ENCODE measurements at places on chromosomes 6 and 20.

DNA sequence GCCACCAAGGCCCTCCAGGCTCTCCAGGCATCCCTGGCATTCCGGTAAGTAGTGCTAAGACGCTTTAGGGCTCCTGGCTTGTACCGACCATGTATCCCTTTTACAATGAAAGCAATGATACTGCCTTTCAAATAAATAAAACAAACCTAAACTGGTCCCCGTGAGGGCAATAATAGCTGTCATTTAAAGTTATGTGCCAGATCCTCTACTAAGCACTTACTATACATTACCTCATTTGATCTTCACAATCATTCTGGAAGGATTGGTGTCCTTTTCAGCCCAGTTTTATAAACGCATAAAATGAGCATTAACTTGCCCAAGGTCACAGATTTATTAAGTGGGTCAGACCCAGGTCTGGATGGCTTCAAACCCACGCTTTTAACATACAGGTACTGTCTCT is 114.7 kb downstream of the COL9A1 start:
- no peak for DNase-seq

GRCh38 chr6:44255105-44255808 is 2.1 kb downstream of the SLC35B2 start:
- no peak for DNase-seq

- no peak for DNase-seq
Measured at GRCh38 chr20:2108987-2109386, 7.4 kb downstream of the STK35 start.

GRCh38 chr6:159871241-159871640 is 19.5 kb upstream of the MAS1 start:
- no peak for DNase-seq

DNA sequence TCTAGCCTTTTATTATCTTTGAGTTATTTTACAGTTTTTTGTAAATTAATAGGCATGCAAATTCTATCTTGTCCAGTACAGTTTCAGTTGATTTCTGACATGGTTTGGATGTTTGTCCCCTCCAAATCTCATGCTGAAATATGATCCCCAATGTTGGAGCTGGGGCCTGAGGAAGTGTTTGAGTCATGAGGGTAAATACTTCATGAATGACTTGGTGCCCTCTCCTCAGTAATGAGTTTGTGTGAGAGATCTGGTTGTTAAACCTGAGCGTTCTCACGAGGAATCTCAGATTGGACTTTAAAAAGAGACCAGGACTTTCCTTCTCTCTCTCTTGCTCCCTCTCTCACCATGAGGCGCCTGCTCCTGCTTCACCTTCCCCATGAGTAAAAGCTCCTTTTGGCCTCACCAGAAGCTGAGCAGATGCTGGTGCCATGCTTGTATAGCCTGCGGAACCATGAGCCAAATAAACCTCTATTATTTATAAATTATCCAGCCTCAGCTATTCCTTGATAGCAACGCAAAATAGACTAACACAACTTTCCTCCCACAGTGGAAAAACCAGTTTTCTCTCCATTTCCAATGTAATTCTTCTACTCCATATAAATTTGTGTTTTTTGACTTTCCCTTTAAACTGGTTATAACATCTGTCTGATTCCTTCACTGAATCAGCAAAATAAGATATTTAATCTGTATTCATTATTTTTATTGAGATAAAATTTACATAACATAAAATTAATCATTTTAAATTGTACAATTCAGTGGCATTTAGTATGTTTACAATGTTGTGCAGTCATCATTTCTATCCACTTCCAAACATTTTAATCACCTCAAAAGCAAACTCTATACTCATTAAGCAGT is 78.7 kb upstream of the PRSS16 start:
- no peak for DNase-seq

GRCh38 chr6:52416629-52417151 is 3.5 kb upstream of the EFHC1 start:
- peak; percentile 82 for DNase-seq

- no peak for DNase-seq
Measured at GRCh38 chr20:1277529-1278322, 11.6 kb downstream of the SNPH start.

- DNase-seq = no peak
Measured at GRCh38 chr6:53924821-53925422, 130.1 kb downstream of the LRRC1 start.

- no peak for DNase-seq
Measured at GRCh38 chr6:15274692-15275387, 29.0 kb downstream of the JARID2 start.

- no peak for DNase-seq
Measured at GRCh38 chr20:18666803-18667415, 79.1 kb downstream of the DTD1 start.

DNA sequence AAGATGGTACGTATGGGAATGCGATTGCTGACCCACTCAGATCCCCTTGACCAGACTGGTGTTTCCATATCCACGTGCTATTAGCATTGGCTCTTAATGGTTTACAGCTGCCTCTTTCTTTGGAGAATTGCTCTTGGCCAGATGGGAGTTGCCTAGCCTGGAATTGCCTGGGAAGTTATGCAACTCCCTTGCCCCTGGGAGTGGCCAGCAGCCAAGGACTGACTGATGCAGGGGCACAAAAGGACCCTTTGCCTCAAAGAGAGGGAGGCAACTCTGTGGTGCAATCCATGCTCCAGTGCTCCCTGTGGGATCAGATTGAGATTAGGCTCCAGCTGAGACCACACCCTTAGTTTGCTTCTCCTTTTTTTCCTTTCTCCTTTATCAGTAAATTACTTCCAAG is 203.5 kb upstream of the JAG1 start:
- DNase-seq = no peak

DNA sequence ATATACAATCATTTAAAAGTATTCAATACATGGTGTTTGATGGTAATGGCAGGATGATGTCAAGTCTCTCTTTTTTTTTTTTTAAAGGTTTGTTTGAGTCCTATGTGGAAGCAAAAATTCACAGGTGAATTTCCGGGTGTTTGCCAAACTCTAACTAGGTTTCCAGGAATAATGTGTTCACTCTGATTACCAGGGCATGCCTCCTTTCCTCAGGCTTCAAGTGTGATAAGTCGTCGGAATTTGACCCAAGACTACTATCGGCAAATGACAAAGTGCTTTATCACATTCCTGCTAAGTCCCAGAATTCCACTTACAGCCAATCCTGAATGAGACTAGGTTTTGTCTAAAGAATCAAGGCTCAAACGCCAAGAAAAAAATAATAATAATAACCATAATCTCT is 7.3 kb downstream of the OARD1 start:
- no peak for DNase-seq

DNA sequence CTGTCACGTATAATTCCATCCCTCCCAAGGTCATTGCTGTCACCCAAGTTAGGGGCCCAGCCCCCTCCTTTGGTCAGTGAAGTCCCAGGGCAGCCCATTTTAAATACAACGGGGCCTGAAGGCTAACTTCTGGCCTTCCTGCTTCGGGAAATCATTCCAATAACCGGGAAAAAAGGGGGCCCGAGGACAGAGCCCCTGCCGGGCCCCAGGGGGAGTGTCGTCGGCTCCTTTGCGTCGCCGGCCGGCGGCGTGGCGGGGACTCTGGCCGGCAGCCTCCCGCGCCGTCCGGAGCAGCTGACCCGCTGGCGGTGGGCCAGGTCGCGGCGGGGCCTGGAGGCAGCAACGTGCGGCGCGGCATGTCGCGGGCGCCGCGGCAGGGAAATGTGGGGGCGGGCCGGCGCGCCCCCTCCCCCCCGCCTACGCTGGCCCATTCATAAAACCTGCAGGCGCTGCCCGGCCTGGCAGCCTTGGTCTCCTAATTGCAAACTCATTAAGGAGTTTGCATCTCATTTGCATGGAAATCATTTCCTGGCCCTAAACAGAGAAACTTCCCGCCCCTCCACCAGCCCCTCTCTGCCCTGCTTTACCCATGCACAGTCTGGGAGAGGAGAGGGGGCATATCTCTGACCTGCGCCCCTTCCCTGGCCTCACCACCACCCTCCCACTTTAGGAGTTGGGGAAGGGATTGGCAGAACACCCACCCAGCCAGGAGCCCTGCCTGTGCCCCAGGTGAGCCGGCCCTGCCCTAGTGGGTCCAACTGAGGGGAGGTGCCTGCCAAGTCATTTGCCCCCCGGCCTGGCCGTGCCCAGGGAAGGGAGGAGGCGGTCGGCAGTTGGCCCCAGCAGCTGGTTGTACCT is 50.7 kb downstream of the MRPL14 start:
- DNase-seq = no peak

Data from B cell (primary cell).